ENCODE measurements at places on chromosomes 16 and 17. TPM values are rescaled to one million over a fixed set of nuclear protein-coding genes. Genes with fewer than 3 reads are reported as not detected.

- DNase-seq = no peak
These were observed 16.3 kb downstream of the LRRC3C start for GRCh38 chr17:39943702-39944392.

DNA sequence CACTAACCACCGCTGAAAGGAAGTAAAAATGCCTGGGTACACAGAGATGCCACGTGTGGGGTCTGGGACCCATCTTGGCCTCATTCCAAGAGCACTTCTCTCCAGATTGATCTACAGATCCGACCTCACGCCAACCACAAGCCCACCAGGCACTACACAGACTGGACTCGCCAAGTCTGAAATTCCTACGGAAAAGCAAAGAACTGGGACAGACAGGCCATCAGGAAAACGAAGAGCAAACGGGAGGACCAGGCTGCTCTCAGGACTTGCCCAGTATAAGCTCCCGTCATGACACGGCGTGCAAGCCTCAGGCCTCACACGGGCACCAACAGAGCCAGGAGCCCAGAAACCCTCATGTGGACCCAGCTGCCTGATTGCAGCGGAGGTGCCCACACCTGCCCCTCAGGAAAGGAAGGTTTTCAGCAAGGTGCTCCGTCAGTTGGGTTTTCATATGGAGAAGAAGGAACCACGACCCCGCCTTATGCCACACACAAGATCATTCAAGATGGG, 20.1 kb upstream of the C16orf95 start:
- no peak for DNase-seq

DNA sequence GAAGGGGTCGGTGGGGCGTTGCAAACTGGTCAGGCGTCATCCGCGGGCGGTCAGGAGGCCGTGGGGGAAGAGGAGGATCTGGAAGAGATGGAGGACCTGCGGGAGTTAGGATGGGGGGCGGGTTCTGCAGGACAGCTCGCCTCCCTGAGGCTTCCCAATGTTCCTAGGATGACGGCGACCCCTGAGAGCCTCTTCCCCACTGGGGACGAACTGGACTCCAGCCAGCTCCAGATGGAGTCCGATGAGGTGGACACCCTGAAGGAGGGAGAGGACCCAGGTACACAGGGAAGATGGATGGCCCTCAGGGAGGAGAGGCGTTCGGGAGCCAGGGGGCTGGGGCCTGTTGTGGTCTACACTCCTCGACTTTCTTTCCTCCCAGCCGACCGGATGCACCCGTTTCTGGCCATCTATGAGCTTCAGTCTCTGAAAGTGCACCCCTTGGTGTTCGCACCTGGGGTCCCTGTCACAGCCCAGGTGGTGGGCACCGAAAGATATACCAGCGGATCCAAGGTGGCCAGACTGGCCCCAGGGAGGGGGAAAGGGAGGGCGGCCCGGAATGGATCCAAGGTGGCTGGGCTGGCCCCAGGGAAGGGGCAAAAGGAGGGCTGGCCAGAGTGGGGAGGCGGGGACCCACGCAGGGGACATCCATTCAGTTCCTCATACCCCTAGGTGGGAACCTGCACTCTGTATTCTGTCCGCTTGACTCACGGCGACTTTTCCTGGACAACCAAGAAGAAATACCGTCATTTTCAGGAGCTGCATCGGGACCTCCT, 839 bp downstream of the PLD2 start:
- no peak for DNase-seq

- peak; percentile 95 for DNase-seq
These were observed at the start of gene NLE1 for GRCh38 chr17:35141681-35142466. NLE1 (minus strand) TSS chr17:35142303; CDS start chr17:35142275, 28 bp downstream.

SCGB1C2 gene
- not detected for total RNA-seq

DNA sequence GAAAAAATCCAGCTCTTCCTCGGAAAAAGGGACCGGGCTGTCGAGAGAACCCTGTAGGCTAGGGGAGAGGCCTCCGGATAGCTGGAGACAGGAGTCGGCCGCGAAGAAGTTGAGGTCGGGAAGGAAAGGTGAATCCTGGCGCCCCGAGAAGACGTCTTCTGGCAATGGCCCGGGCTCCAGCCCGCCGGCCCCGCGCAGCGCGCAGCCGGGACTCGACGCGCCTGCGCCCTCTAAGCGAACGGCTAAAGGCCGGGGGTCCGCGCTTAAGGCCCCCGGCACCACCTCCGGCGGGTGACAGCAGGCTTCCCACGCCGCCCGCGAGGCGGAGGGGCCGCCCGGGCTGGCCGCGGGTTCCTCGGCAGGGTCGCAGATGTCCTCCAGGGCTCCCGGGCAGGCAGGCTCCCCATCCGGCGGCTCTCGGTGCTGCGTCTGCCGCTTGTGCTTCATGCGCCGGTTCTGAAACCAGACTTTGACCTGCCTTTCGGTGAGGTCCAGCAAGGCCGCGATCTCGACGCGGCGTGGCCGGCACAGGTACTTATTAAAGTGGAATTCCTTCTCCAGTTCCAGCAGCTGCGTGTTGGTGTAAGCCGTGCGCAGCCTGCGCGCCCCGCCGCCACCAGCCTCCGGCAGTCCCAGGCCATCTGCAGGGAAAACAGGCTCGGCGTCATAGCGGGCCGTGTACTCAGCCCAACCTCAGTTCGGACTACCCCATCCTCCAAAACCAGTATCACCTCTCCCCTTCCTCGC, 1.6 kb downstream of the HOXB2 start:
- peak; percentile 85 for DNase-seq

DNA sequence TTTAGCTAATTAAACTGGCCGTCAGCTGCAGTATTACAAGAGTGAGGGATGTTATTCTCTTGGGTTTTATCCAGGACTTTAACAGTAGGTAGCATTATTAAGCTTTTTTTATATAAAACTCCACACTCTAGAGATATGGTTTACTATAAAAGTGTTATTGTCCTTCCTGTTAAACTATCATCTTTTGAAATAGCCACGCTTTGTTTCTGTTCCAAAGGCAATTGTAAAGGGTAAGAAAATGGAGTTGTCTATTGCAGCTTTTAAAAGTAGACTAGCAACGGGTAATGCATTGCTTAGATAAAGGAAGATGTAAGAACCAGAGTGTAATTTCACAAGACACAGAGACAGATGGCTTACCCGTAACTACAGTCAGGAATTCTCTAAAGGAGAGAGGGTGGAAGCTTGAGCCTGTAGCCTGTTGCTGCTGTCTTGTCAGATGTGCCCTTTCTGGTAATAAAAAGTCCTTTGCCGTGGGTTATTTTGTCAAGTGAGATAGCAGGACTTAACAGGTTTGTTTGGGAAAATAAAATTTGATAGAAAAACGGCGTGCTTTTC, 56.4 kb downstream of the WWOX start:
- no peak for DNase-seq

All from aorta (tissue), 5 donors.